ENCODE measurements at places on chromosomes 2 and 18. TPM values are rescaled to one million over a fixed set of nuclear protein-coding genes. Genes with fewer than 3 reads are reported as not detected.
A peak's percentile ranks its signal among the peaks of the same experiment; 100 is the strongest.

GRCh38 chr2:186806591-186806990 lies 42.4 kb downstream of the ZSWIM2 start:
- DNase-seq: no peak

DNA sequence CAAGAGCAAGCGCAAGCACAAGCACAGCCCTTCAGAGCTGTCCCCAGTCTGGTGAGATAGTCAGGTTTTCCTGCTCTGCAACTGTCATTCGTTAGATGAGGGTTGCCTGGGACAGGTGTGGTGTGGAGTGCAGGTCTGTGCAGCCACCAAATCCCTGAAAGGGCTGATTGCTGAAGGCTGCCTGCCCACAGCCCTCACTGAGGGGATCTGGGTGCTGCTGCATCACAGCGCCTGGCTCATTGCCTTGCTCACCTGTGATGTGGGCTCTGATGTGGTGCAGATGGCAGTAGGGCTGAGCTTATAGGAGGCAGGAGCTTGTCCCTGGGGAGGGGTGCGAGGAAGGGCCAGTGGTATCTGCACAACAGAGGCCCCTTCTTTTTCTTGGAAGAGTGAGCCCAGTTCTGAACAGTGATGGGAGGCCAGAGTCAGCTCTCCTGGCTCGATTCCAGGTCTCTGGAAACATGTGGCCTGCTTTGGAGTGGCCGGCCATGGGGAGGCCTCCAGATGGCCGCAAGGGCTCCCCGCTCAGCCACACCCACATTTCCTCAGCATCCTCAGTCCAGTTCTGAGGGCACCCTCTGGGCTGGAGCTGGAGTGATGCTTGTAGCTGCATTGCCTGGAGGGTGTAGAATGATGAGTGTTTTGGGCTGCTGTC lies 11.4 kb downstream of the UBE2F start:
- peak; percentile 29 for DNase-seq

The CTAGE1 gene
- not detected for total RNA-seq

DNA sequence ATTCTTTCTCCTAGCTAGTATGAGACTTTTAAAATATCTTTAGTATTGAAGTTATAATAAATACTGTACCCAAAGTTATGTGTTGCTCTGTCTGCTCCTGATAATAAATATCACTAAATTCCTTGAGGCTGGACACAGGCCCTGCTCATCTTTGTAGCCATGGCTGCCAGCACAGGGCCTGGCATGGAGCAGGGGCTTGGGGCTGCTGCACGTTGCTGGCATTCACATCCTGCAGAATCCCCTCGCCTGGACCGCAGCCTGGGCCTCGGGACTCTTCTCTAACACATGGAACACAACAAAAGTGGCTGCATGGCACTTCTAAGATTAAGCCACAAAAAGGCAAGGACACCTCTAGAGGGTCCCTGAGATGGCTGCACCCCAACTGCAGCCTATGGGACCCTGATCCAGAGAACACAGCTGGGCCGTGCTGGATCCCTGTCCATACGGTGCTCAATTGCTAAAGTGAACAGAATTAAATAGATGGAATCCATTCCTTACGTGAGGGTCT lies 477.5 kb upstream of the MYT1L start:
- DNase-seq: no peak

GRCh38 chr2:12282780-12283695 lies 433.7 kb upstream of the TRIB2 start:
- DNase-seq: no peak

- DNase-seq: no peak
Observed at GRCh38 chr2:10541775-10542432, 93.8 kb upstream of the ODC1 start.

- DNase-seq: no peak
Observed at GRCh38 chr2:66814916-66815315, 380.0 kb downstream of the MEIS1 start.

- no peak for DNase-seq
Observed at GRCh38 chr18:29693334-29693733, 1349.2 kb downstream of the DSC3 start.

GRCh38 chr2:160901613-160902012 lies 258.6 kb upstream of the TANK start:
- no peak for DNase-seq

The GRHL1 gene
- total RNA-seq: 4.1 TPM

GRCh38 chr2:49129034-49129433 lies 25.3 kb downstream of the FSHR start:
- no peak for DNase-seq

The SP140 gene
- 1.1 TPM for total RNA-seq

GRCh38 chr2:42117923-42118753 lies 51.0 kb upstream of the EML4 start:
- DNase-seq: no peak

GRCh38 chr2:153819074-153819473 lies 52.6 kb upstream of the GALNT13 start:
- no peak for DNase-seq

DNA sequence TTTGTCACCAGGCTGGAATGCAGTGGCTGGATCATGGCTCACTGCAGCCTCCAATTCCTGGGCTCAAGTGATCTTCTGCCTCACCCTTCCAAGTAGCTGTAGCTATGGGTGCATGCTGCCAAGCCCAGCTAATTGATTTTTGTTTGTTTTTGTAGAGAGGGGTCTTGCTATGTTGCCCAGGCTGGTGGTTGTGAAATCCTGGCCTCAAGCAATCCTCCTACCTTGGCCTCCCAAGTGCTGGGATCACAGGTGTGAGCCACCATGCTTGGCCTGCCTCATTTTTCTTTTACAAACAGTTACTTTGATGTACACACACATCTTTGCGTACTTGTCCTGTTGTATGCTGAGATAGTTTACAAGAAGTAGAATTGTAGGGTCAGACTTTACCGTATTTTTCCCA lies 13.1 kb upstream of the ANKRD12 start:
- no peak for DNase-seq

The NEU4 gene
- 0.31 TPM for total RNA-seq

DNA sequence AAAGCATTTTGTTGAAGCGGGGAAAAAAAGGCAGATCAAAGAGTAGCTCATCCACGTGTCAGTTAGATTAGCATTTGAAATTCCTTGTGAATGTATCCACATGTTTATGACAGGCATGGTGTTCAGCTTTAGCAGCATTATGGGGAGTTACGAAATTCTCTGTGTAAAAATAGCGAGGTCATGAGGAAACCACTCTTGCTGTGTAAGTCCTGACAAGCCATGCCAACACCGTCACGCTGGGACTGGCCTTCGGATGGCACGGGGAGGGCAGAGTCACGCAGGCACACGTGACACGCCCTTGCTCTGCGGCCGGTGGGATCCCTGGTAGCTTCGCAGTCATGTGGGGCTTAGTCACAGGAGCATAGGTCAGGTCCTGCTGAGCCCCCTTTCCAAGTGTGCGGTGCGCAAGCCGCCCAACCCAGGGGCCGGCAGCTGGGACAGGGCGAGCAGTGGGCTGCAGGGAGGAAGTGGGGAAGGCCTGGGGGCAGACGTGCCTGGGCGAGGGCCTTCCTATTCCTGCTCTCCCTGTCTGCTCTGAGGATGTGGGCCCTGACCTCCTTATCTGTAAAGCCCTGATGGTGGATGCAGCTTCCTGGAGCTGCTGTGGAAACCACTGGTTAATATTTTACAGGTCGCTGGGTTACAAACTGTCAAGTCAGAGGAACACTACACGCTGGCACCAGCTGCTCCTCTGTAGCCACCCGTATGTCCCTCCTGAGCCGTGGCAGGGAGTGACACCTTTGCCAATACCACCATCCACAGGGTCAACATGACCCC lies 18.0 kb downstream of the MBP start:
- no peak for DNase-seq
